ENCODE measurements at places on chromosomes 11 and 22. TPM values are rescaled to one million over a fixed set of nuclear protein-coding genes. Genes with fewer than 3 reads are reported as not detected.

Gene PDE2A
- 0.37 TPM for total RNA-seq

DNA sequence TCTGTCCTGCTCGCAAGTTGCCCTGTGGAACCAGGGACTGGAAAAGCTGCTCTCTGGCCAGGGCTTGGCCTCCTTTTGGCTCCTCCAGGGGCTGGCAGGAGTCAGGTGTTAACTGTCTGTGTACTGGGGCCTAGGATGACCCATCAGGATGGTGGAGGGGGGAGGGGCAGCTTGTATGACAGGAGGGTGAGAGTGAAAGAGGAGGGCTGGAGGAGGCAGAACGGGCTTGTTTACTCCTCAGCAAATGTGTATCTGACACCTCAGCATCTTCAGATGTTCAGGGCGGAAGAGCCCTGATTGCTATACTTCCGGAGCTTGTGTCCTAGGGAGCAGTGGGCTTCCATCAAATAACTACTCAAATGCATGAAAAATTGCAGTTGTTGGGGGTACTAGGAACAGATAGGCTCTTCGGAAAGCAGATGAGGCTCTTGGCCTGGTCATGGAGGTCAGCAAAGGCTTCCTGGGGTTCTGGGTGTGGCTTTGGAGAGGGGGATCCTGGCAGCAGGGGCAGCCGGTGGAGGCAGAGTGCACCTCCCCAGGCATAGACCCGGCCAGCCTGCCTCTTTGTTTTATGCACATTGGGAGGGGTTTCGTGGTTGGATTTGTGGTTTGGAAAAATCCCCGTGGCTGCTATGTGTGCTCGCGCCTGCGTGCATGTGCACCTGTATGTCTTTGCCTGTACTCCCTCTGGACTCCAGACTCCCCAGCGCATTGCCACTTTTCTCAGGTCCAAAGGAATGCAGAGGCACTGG, 31.2 kb downstream of the CD82 start:
- peak; percentile 77 for DNase-seq

Gene UCP3
- 2.9 TPM for total RNA-seq

GRCh38 chr11:16899708-16900303, 114.4 kb downstream of the PLEKHA7 start:
- no peak for DNase-seq

- no peak for DNase-seq
These were observed 1.4 kb downstream of the PLXNB2 start for GRCh38 chr22:50305923-50306566.

Gene RIC3
- 9.4 TPM for total RNA-seq

- no peak for DNase-seq
These were observed 60.3 kb downstream of the MAML2 start for GRCh38 chr11:96282625-96283220.

Gene TSSK2
- not detected for total RNA-seq

DNA sequence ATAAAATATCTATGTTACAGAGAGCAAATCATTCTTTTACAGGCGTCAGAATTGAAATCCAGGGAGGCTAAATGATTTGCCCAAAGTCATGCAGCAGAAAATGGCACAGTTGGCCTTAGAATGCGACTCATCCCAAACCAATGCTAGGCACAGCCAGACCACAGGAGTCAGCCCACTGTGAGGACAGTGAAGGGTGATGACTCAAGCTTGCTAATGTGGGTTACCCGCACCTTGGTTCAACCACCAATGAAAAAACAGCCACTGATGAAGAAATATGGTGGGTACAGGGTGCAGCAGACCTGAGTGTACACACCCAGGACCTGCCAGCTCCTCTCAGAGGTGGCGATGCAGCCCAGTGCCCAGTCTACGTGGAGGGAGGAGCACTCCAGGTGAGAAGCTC, 89.7 kb downstream of the ZC3H12C start:
- DNase-seq, result no peak

DNA sequence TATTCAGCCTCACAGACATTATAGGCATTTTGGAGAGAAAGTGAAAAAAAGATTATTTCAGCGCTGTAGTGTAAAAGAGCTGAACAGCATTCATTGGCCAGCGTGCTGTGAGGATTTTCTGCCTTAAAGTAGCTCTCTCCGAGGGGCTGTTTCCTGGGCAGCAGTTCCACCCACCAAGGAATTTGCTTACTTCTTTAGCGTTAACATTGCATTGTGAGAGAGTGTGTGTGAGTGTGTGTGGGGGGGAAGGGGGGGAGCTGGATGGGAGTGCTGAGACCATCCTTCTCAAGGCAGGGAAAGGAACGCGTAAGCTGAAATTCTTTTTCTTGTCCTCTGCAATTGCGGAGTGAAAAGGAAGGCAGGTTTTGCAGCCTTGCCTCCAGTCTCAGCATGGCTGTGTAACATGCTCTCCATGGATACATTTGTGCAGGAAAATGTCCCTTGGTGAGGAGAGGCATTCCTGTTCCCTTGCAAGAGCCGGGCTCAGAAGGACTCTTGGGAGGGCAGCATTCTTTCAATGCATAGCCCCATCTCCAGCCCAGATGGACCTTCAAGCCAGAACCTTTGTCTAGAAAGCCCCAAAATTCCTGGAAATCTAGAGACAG, 159.9 kb upstream of the NAV2 start:
- no peak for DNase-seq

- no peak for DNase-seq
These were observed 69.9 kb downstream of the RSF1 start for GRCh38 chr11:77750394-77751156.

- DNase-seq, result no peak
These were observed 26.1 kb upstream of the LDHA start for GRCh38 chr11:18368221-18368620.

GRCh38 chr11:46505741-46506482, 87.9 kb downstream of the AMBRA1 start:
- DNase-seq, result no peak

DNA sequence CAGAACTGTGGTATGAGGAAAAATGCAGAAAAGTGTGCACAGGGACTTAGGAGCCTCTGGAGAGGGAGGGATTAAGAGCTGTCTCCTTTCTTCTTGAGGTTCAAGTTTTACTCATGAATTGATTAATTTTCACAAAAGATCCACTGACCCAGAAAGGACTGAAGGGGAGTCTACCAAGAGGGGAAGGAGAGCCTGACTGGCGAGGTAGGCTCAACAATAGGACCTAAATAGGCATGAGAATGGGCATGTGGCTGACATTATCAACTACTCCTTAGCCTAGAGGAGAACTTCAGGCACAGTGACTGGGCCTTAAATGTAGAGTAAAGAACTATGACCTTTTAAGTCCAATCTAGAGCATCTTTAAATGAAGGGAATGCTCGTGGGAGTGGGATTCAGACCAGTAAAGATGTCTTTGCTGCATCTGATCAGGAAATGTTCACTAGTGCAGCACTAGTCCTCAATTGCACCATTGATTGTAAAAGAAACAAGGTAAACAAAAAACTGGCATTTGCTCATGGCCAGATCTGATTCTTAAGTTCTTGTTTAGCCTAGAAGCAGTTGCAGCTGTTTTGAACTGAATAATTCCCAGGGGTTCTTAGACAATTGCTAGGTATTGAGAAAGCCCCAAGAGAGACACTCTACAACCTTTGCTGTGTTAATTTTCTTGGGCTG, 135.6 kb downstream of the RAB38 start:
- DNase-seq, result no peak

Gene VSIG2
- total RNA-seq, result not detected

GRCh38 chr11:119424276-119424675, 1.3 kb upstream of the THY1 start:
- DNase-seq, result no peak

Gene OR4X2
- total RNA-seq, result not detected

GRCh38 chr22:23722724-23723123, 28.2 kb downstream of the ZNF70 start:
- DNase-seq, result no peak

DNA sequence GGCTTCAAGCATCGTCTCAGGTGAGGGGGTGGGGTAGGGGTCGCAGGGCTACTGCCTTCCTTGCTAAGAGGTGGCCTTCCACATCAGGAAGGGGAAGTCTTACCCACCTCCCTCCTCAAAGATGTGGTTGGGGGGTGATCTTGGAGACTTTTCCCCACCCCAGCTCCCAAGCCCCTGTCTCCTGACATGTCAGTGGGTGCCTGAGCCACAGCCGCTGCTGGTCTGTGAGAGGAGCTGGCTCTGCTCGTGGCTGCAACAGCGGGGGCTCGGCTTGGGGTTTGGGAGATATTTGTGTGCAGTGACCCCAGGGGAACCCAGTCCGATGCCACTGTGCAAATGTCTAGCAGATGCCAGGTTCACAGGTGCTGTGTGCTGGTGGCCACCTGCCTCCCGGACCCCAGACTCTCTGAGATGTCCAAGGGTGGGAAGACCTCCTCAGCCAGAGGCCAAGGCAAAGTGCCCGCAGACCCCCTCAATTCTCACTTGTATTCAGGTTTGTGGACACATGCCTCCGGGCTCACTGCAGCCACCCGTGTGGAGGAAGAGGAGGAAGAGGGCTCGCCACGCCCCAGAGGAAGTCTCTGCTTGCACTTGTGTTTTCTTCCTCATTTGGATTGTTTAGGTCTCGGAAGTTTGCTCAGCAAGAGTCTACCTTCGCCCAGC, 1.9 kb downstream of the KCNQ1 start:
- DNase-seq, result peak; percentile 41

GRCh38 chr22:37486224-37486845, at the start of gene MFNG:
TSS of gene MFNG (minus strand) at chr22:37486384. CDS start at chr22:37486177, 207 bp downstream.
- peak; percentile 81 for DNase-seq

GRCh38 chr11:43868852-43869567, 11.6 kb upstream of the ALKBH3 start:
- DNase-seq, result peak; percentile 75

Gene LRRC55
- not detected for total RNA-seq

- no peak for DNase-seq
These were observed 191.6 kb downstream of the IGLL1 start for GRCh38 chr22:23388517-23388890.

All from activated CD8-positive, alpha-beta T cell treated with anti-CD3 and anti-CD28 coated beads, Interleukin-2, amount 10 ng/mL, durations not matched to agents 7 days and 5 days (primary cell).